AG04450 (cell line): ENCODE measurements at places on chromosomes 13 and 19.
A peak's percentile ranks its signal among the peaks of the same experiment; 100 is the strongest.

- DNase-seq: no peak
Observed at GRCh38 chr19:55305983-55306562, 19.1 kb downstream of the TMEM150B start.

- DNase-seq: no peak
Observed at GRCh38 chr13:70253834-70254233, 145.6 kb upstream of the KLHL1 start.

GRCh38 chr19:34838248-34838647 is 65.2 kb upstream of the ZNF599 start:
- no peak for DNase-seq

DNA sequence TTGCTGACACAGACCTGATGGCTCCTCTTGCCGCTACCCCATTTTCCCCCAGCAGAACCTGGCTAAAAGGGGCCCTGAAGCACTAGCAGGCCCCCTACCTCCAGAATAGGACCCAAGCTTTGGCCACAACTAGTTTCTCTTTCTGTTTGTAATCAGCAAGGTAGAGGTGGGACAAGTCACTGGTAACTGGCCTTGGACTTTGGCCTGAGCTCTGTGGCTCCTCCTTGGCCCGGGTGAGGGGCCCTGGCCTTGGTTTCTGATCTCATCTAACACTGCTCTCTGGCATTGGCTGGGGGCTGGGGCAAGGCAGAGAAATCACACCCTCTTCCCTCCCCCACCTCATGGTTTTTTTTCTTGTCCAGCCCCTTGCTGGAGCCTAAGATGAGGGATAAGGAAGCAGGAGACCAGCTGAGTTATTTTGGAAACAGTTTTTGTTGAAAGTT is 2.1 kb downstream of the CALM3 start:
- no peak for DNase-seq

- DNase-seq: no peak
Observed at GRCh38 chr19:13890136-13890535, 13.2 kb downstream of the NANOS3 start.

DNA sequence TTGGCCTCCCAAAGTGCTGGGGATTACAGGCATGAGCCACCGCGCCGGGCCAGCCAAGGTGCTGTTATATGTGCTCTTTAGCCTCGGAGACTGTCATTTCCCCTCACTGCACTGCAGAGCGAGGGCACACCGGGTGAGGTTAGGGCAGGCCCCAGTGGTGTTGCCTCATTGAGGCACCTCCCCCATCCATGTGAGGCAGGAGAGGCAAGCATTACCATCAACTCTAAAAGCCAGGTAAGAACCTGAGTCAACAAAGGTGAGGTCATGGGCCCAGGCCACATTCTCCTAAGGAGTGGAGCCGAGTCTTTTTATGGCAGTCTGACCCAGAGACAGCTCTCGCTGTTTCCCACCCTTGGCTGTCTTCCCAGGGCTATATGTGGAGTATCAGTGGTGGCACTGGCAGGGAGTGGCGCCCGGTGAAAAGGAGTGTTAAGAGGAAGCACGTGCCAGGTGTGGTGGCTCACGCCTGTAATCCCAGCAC is 10.9 kb downstream of the B3GNT8 start:
- DNase-seq: no peak

DNA sequence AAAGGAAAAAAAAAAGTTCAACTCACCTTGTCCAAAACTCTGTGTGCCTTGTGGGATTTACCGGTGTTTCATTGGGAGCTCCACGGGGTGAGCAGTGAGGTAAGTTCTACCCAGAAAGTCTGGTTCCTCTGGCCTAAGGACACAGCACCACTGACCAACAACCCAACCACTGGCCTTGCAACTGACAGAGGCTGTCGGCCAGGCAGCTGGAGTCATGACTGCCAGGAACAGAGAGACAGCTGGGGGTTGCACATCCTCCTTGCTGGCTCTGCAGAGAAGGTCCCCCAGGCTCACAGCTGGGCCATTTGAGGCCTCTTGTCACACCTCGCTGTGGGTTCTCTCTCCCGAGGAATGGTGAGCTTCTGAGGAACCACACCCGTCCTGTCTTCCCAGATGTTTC is 59.5 kb downstream of the ANKRD10 start:
- no peak for DNase-seq

DNA sequence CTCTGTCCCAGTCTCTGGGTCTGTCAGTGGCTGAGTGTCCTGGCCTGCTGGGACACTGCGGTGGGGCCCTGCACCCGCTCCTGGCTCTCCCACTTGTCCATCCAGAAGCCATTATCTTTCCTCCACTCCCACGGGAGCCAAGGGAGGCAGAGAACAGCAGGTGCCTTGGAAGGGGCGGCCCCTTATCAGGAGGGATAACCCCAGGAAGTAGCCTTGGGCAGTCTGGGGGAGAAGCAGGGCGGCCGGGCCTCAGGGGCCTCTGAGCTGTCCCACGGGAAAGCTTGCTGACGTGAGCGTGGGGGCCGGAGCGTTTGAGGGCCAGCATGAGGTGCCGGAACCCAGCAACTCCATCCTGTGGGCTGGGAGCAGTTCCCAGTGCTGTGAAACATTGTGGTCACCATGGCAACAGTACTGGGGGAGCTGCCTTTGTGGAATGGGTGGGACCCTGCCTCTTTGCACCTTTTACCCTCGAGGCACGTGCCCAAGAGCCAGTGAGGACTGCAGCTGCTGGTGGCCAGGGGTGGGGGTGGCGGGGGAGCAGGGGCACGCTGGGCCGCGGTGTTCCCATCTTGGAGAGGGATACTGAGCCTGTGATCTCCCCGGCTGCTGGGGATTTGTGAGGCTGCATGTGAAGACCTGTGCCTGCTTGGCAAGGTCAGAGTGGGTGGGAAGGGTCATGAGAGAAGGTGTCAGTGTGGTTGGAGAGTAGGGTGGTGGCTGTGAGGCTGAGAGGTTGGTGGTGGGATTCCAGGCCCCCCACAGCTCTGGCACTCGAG is 20.9 kb downstream of the KLHL26 start:
- peak; percentile 45 for DNase-seq

DNA sequence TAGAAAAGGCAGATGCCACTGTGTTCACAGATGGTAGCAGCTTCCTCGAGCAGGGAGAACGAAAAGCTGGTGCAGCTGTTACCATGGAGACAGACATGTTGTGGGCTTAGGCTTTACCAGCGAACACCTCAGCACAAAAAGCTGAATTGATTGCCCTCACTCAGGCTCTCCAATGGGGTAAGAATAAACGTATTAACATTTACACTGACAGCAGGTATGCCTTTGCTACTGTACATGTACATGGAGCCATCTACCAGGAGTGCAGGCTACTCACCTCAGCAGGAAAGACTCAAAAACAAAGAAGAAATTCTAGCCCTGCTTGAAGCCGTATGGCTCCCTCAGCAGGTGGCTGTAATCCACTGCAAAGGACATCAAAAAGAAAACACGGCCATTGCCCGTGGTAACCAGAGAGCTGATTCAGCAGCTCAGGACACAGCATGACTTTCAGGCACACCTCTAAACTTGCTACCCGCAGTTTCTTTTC is 197.7 kb downstream of the ZNF737 start:
- no peak for DNase-seq

DNA sequence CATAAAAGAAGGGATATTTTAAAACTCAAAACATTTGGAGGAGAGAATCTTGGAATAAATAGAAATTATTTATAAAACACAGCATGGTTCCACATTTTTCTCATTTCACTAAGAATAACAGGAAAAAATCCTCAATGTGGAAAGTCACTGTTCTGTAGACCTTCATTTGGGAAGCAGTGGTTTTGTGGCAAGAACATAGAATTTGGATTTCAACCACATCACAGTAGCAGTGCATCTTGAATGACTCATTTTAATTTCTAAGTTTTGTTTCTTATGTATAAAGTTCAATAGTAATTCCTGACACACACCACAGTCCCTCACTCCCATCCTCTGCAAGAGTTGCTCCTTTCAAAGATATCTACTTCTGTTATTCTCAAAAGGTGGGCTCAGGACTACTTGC is 264.0 kb downstream of the ENOX1 start:
- no peak for DNase-seq

GRCh38 chr19:16898361-16899015 is 9.7 kb downstream of the F2RL3 start:
- DNase-seq: no peak

DNA sequence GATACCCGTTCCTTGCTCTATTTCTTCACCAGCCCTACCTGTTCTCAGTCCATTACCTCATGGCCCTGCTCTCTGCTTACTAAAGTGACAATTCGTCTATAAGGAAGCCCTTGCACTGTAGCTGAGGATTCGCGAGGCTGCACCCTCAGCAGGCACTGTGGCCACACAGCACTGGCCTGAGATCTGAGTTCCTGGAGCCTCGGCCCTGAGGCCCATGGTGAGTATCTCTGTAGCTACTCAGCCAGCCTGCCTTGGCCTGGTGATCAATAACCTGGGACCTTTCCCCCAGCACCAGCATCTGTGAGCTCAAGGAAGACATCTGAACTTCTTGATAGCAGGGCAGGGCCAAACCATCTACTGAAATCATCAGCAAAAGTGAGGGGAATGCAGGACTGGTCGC is 90.7 kb downstream of the RGCC start:
- DNase-seq: no peak

DNA sequence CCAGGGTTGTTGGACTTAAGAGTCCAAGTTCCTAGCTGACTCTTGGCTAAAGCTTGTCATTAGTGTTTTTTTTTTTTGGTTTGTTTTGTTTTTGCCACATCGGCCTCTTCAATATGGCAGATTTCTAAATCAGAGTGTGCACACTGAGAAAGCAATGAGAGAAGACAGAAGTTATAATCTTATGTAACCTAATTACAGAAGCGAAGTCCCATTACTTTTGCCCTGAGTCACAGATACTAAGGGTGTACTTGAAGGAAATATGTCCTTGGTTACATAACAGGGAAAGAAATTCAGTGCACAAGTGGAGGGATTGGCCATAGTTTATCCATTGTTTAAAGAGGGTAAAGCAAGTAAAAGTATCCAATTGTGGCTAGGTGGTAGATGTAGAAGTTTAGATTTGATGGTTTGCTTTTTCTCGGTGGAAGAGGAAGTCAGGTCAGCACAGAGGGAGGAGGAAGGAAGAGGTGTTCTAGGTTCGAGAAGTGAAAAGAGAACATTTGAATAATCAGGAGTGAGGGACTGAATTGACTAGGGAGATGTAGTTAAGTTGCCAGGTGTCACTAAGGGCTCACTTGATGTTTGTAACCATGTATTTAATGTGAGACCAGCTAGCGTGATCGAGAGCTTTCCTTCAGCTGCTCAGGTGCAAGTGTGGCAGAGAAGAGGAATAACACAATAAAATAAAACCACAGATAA is 12.2 kb downstream of the GTF2F2 start:
- DNase-seq: no peak

- peak; percentile 66 for DNase-seq
Observed at GRCh38 chr19:40433391-40434216, 7.8 kb upstream of the SERTAD1 start.

- DNase-seq: no peak
Observed at GRCh38 chr13:51967482-51968446, 43.5 kb downstream of the ATP7B start.

- DNase-seq: no peak
Observed at GRCh38 chr13:99702687-99703319, 201.5 kb downstream of the TM9SF2 start.

- no peak for DNase-seq
Observed at GRCh38 chr13:77325371-77325980, 1.4 kb downstream of the MYCBP2 start.

DNA sequence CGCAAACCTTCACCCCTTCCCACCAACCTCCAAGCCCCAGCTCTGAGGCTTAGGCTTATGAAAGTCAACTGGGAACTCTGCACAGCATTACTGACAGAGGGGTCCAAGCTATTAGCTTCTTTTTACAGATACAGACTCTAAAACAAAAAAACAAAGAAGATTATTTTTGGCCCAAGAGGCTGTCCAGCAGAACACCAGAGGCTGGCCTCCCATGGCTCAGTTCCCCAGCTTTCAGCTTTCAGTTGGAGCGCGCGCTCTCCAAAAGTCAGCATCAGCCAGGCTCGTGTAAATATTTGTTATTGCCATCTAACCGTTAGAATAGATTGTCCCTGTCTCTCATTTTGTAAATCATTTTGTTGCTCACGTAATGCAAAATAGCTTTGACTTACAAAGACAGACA is 58.4 kb downstream of the ZIC5 start:
- no peak for DNase-seq

- peak; percentile 43 for DNase-seq
Observed at GRCh38 chr19:12156223-12157058, at the start of gene ZNF625. Gene ZNF625 (minus strand): TSS chr19:12156734. CDS start chr19:12156558, 176 bp downstream.

GRCh38 chr19:18020212-18021085 is 12.5 kb downstream of the ARRDC2 start:
- DNase-seq: no peak

DNA sequence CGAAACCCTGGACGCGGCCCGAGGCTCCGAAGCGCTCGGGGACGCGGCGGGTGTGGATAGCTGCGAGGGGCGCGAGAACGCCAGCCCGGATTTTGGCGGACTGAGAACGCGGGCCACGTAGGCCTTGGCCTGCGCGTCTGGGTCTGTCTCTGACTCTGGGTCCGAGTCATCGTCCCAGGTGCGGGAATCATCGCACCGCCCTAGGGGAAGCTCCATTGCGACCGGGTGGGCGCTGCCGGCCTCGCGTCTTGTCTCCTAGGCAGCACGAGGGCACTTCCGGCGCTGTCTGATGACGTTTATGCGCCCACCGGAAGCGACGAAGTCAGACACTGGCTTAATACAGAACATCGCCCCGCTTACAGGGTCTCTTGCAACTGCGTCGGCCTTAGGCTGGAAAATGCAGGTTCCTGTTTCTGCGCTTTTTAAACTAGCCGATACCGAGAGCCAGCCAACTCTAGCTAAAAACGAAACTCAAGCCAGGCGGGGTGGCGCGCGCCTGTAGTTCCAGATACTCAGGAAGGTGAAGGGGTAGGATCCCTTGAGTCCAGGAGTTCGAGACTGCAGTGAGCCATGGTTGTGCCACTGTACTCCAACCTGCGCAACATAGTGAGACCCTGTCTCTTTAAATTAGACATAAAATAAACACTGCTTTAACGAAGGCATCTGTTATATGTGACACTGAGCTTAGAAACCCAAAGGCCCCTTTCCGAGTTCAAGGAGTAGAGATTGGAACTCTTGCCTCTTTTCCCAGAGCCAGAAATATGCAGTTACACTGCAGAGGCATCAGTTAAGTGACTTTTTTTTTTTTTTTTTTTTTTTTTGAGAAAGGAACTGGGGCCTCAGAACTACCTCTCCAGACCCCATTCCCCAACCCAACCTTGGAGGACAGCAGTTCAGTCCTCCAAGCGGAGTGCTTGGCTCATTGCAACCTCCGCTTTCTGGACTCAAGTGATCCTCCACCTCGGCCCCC is at the start of gene FBXW9:
Gene FBXW9, minus strand, starts transcription at position 266 of the 970 bp plus-strand sequence. Its CDS starts 50 bp downstream, at position 216.
- DNase-seq: peak; percentile 88

DNA sequence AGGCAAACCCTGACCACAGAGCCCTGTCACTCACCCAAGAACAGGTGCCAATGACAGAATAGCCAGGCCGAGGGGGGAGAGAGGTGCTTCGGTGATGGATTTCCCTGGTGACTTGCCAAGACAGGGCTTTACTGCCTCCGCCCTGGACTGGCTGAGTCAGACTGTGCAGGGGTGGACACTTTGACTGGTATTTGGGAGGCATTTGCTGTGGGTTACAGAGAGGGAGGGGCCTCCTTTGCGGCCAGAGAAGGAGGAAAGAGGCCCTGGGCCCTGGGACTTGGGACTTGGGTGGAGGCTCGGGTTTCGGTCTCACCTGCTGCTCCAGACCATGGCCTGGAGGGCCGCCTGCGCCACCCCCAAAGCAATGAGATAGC is 4.6 kb upstream of the EPS8L1 start:
- DNase-seq: peak; percentile 11
